Midbrain (tissue), 1 donor: ENCODE measurements at places on chromosomes 6 and 20.
A peak's percentile ranks its signal among the peaks of the same experiment; 100 is the strongest.

- no peak for DNase-seq
Observed at GRCh38 chr6:132268209-132268608, 133.1 kb downstream of the MOXD1 start.

DNA sequence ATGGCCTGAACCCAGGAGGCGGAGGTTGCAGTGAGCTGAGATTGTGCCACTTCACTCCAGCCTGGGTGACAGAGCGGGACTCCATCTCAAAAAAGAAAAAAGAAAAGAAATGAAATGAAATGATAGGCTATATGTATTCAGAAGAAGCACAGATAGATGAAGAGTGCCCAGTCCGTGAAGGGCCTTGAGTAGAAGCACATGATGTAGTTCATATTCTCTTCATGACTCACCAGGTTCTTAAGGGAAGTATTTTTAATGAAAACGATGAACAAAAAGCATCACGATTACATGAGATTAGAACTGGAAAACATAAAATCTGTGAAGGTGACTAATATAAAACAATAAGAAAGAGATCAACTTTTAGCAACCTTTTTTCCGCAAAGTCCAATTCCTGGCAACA is 29.8 kb downstream of the TPD52L1 start:
- DNase-seq: no peak

DNA sequence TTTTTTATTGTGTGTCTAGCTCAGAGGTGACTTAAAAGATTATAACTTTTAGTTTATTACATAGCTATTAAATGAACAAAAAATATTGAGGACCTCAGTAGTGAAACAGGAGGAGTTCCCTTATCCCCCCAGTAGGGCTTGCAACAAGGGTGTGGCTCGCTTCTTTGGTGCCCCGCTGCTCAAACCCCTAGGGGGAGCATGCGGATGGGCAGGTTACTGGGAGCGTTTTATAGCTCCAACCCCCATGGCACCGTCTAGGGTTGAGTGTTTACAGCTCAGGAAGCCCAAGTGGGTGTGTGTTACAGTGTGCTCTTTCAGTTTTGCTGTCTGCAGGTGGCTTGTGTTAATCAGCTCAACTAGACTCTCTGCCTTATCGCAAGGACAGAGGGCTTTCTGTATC is 1513.7 kb downstream of the GRIK2 start:
- DNase-seq: no peak

DNA sequence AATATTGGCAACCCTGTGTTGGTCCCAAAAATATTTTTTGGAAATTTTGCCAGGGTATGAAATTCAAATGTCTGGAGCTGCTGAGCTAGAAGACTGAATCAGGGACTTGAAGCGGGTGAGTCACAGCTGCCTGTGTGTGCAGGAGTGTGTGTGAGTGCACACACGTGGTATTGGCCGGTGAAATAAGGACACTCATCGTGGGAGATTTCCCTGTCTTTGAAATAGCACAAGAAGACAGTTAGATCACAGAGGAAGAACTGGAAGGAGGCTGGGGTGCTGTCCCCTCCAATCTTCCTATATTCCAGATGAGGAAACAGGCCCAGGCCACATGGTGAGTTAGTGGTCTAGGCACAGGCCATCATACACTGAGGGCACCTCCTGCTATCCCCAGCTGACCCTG is 123.8 kb upstream of the MLN start:
- no peak for DNase-seq

GRCh38 chr6:144344646-144345045 is 59.5 kb downstream of the UTRN start:
- no peak for DNase-seq

DNA sequence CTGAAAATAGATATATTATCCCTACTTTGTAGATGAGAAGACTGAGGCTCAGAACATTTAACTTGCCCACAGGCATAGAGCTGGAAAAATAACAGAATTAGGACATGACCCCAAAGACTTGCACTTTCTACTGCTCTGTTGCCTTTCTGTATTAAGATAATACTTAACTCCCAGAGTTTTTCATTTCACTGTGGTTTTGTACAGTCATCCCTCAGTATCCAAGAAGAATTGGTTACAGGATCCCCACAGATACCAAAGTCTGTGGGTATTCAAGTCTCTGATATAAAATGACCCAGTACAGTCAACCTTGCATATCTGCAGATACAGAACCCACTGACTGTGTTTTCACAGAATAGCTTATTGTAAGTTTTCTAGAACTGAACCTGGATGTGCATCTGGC is 16.8 kb downstream of the MRS2 start:
- no peak for DNase-seq

GRCh38 chr6:112037783-112038216 is 16.1 kb upstream of the CCN6 start:
- DNase-seq: peak; percentile 65

GRCh38 chr6:23173234-23173633 is 603.9 kb downstream of the HDGFL1 start:
- DNase-seq: no peak

- DNase-seq: no peak
Observed at GRCh38 chr6:126312013-126312665, 27.8 kb upstream of the CENPW start.

DNA sequence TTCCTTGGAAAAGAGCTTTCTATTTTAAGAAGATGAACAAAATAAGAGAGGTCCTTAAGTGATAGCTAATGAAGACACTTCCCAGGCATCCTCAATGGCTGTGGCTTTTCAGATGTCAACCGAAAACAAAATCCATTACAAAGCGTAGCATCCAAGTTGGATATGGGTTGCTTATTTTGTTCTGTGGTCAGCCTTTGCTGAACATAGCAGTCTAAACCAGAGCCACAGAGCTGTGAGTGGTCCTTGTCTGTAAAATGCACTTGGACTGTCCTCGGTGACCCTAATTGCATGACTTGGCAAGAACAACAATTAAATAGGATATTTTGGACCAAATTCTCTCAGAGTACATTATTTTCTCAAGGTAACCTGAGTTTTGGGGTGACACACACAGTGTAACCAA is 10.4 kb upstream of the BFSP1 start:
- DNase-seq: no peak

- DNase-seq: no peak
Observed at GRCh38 chr6:124073820-124074587, 270.3 kb downstream of the NKAIN2 start.

DNA sequence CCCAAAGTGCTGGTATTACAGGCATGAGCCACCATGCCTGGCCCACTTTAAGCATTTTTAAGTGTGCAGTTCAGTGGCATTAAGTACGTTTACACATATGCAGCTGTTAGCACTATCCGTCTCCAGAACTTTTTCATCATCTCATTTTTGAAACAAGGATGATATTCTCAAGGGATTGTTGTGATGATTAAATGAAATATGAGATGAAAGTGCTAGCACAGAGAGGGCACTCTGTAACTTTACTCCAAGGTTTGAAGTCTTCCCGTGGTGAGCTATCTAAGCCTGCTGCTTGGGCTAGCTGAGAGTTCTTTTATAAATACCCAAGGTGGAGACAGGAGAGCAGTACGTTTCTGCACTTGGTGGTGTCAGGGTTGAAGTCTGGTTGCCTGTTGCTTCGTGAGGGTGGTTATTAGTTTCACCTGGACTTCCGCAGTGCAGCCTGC is 6.6 kb downstream of the TM9SF4 start:
- DNase-seq: no peak

DNA sequence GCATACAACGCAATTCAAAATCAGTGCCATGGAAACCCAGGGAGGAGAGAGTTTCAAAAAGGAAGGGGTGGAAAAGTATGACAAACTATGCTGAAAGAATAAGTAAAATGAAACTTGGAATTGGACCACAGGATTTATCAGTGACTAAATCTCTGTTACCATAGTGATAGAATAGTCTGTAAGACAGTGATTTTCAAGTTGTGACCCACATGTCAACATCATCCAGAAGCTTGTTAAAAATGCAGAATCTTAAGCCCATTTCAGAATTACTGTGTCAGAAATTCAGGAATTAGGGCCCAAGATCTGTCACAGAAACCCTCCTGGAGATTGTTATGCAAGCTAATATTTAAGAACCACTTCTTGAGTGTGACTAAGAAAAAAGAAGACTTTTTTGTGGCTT is 417.7 kb upstream of the JAG1 start:
- no peak for DNase-seq

GRCh38 chr6:8087870-8088754 is 14.2 kb downstream of the EEF1E1 start:
- no peak for DNase-seq

- peak; percentile 78 for DNase-seq
Observed at GRCh38 chr6:33430991-33431879, 11.4 kb downstream of the SYNGAP1 start.

DNA sequence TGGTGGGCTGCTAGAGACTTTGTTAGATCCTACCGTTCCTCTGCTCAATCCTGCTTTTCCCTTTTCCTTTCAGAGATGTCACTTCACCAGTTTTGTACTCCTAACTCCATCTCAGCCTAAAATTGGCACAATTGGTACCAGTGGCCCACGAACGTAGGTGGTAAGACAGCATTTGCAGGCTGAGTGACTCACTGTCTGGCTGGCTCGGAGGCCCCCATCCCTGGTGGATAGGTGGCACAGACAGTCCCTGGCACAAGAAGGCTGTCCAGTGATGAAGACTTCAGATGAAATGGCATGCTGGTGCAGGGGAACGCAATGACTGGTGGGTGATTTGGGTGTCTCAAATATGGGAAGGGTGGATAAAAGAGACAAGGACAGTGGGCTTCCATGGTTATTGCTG is 11.1 kb downstream of the HEBP2 start:
- DNase-seq: no peak

DNA sequence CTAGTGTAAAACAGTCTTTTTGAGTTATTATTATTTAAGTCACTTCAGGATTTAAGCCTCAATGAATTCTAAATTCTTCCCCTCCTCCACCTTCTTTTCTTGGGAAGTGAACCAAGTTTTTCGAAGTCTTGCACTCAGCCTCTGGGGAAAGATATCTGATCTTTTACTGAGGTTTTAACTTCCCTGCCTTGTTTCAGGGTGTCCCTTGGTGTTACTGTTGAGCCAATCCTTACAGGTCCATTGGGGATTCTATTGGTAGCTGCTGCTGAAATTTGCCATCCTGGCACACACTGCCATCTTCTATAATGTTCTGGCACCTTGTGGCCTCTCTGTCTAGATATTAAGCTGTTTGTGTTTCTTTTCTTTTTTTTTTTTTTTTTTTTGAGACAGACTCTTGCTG is 31.7 kb downstream of the BEND6 start:
- no peak for DNase-seq

DNA sequence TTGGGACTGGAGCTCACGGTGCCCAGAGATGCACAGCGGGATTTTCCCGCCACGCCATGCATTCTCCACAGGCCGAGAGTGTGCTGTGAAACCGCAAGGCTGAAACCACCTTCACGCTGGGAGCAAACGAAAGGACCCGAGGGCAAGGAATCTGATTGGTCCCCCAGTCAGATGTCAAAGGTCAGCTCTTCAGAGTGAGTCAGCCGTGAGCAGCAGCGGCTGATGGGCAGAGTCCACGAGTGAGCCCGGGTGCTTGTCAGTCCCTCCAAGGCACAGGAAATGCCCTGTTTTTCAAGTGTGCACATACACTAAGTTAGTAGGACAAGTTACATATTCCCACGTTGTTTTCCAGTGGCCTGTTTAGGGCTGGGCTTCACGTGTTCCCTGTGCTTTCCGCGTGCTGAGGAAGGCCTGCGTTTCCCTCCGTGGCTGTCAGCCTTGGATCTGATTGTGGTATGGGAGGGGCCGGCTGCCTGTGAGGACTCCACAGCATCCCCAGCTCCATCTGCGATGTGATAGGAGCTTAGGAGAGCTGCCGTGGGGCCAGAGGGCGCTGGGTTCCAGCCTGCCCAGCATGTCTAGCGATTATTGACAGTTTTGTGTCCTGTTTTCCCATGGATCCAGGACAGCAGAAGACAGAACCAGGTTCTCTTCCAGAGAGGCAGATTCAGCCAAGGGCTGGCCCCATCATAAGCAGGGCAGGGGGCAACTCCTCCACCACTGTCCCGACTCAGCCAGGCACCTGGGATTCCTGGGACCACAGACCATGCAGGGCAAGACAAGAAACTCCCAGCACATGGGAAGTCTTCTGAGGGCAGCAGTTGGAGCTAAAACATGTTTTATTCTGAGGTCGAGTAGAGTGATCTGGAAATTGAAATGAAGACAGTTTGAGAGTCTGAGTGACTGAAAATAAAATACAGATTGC is 38.2 kb upstream of the FRMD1 start:
- no peak for DNase-seq

DNA sequence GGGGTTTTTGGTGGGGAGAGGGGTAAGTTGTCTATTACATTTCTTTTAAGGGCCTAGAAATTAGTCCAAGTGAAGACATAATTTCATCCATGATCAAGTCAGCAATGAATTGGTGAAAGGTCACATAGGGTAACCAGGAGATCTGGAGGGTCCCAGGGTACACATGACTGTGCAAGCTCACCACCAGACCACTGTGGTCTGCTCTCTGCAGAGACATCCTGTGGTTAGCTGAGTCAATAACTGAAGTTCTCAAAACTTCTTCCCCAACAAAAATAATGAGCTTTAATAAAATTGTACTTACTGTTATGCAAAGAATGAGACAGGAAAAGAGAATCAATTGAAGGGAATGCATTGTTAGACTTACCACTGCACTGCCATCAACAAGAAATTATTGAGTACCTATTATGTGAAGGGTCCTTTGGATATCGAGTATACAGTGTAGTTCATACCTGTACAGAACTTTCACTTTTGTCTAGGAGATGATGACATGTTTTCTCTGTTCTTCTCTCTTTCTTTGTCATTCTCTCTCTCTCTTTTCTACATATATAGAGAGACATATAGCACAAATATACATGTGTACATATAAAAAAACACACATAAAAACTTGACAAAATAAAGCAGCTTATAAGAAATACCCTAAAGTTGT is 209.8 kb downstream of the GJA1 start:
- no peak for DNase-seq

DNA sequence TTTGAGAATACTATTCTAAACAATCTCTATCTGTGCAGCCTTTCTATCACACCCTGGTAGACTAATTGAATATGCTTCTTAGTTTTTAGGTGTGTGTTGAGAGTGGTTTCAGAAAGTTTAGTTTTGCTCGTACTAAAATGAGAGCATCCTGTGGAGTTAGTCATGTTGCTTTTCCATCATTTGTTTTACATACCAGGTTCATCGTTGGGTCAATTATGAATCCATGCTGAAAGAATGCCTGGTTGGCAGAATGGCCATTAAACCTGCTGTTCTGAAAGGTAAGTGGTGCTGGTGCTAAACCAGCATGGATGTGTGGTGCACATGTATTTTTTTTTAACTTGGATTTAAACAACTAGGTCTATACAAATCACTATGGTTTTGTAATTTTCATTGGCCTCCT is 49.3 kb downstream of the CYB5R4 start:
- no peak for DNase-seq

- DNase-seq: no peak
Observed at GRCh38 chr6:1702580-1703051, 92.9 kb downstream of the FOXC1 start.

- DNase-seq: peak; percentile 55
Observed at GRCh38 chr6:157985378-157986155, 3.9 kb downstream of the SYNJ2 start.

GRCh38 chr6:111710911-111711310 is 105.2 kb upstream of the TRAF3IP2 start:
- no peak for DNase-seq
